ENCODE measurements at places on chromosomes 5 and 9.

DNA sequence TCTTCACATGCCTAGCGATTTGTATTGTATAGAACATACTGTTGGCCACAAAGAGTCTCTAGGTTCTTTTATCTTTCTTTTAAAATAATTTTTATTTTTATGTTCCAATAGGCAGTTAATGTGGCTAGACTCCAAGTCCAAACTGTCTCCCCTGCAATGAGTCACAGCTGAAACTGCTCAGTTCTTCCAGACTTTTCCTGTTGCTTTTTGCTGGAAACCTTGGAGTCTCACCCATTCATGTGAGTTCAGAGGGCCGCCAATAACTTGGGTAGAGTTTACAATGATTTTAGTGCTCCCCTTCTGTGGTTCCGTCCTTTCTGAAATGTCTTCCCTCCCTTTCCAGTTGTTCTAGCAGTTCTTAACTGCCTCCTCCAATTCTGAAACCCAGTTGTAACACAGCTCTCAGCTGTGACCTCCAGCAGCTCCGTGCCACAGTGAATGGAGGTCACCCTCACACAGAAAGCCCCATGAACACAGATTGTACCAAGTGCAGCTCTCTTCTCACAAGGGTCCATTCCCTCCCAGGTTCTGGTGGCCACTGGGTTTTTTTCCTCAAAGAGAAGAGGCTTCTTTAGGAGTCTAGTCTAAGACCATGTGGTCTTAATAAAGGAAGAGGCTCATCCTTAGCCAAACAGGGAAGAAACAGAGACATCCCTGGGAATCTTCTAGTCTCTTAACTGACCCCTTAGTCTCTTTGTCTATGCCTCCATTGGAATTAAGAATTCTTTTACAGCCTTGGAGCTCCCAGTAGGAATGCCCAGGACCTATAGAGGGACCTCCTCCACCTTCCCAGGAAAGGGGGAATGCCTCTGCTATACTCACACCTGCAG is 198.5 kb downstream of the SPOCK1 start:
- no peak for DNase-seq

DNA sequence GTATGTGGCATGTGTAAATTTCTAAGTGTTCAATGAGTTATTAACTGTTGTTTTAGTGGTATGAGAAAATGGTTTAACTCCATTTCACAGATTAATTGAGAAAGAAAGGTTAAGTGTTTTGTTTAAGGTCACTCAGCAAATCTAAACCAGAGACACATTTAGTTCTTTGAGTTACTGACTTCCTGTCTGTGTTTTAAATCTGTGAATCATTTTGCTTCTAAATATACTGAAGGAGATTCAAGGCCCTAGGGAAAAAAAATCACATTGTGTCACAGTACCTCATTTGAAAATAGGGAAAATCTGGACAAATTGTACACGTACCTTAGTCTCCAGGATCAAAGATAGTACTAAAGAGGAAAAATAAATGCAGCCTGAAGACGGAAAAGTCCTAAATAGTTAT is 368.2 kb downstream of the TMEM161B start:
- no peak for DNase-seq

GRCh38 chr5:172493002-172493401 is 38.7 kb upstream of the SH3PXD2B start:
- no peak for DNase-seq

DNA sequence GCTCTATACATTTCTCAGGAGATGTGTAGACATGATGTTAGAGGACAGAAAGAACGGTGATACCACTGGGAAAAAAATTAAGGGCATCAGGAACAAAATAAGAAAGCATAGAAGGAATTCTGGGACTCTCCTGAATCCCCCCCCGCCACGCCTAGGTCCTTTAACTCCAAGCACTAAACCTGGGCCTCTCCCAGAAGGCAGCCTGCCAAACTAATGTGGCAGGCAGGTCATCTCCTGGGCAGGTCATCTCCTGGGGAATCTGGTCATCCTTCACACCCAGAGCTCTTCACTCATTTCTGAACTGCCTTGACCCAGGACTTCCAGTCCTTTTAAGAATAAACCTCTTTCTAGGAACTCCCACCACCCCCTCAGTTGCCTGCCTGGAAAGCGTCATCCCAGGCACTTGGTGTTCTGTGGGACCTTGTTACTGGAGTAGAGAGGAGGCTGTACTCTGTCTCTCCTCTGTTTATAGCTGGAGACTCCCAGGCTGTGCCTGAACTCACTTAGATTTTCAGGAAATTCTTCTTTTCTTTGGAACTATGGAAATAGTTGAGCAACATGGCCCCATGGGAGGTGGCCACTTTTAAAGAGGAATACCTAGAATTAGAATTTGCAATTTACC is 24.1 kb downstream of the PSAT1 start:
- DNase-seq = no peak

GRCh38 chr5:128304088-128304487 is 220.5 kb downstream of the SLC12A2 start:
- DNase-seq = no peak

GRCh38 chr5:55919625-55920024 is 68.5 kb downstream of the IL31RA start:
- no peak for DNase-seq

GRCh38 chr9:94145640-94146039 is 61.4 kb downstream of the PTPDC1 start:
- no peak for DNase-seq

DNA sequence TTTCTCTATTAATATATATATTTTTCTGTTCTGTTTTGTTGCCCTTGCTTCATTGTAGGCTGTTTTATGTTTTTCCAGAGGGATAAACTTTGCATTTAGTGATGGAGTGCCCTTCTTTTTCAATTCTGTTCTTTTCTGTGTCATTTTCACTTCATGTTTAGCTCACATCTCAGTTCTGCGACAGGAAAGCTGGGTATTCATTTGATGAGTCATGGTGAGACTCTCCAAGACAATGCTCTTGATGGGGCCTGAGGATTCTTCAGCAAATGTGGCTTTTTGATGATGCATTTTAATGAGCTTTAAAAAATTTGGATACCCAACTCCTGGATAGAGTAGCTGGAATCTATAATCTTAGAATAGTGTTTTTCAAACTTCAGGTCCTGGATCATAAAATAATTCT is 56.5 kb upstream of the SPATA31D4 start:
- no peak for DNase-seq

- DNase-seq = no peak
Measured at GRCh38 chr5:14829396-14829795, 42.2 kb downstream of the ANKH start.

GRCh38 chr5:150184990-150185912 is 4.6 kb upstream of the SLC6A7 start:
- no peak for DNase-seq

DNA sequence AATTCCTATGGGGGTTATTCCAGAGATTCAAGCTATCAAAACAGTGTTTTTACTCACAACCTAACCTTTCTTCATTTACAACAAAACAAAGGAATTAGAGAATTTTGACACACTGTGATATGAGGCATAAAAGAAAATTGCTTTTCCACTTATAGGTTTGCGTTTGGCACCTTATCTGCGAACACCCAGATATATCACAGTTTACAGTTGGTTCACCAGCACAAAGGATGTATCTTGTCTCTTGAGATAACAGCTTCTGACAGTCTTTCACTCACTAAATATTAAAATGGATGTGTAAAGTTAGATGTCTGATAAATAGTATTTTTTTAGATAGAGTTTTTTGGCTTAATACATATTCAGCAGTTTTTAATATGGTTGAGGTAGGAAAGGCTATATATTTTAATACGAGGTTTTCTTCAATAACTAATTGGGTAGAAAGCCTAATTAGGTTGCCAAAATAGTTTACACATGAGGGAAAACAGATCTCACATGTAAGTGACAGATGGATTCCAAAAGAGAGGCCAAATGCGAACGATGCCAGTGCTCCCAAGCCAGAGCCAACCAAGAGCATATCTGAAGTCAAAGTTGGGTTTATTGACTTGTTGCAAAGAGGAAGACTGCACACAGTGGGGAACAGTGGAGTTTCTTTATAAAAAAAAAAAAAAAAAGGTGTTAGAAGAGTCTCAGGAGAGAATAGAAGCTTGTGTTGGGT is 1495.2 kb downstream of the MAT2B start:
- DNase-seq = no peak

- DNase-seq = no peak
Measured at GRCh38 chr5:77024490-77024889, 5.7 kb upstream of the AGGF1 start.

GRCh38 chr5:116035123-116035522 is 2.9 kb downstream of the ARL14EPL start:
- no peak for DNase-seq

DNA sequence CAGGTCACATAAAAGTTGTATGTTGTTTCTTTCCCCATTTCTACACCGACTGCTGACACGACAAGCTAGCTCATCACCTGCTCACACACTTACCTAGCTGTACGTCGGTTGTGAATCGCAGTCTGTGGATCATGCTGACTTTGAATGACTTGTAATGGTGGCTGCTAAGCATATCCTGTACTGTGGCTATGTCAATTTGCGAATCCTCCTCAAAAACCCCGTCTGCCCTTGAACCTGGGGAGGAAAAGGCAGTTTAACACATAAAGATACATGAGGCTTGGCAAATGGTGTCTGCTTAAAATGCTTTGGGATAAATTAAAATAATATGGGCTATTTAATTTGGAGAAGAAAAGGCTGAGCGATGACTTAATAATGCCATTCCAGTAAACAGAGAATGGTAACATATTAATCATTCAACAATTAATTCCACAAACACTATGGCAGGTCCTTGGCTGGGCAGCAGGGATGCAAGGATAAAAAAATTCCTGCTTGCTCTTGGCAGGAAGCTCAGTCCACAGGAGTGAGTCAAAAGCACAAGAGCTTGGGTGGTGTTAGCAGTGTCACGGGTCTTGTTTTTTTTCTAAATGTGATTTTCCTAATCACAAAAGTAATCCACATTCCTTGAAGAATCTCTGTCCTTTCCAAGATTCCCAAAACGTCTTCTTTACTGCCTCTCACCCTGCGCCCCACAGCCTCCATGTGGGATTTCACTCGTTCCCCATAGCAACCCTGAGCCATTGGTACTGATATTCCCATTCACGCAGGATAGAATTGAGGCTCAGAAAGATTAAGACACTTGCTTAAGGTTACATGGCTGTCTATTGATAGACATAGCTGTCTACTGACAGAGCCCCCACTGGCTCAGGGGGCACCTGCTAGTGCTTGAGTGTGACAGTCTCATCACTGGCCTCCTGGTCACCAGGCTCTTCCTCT is 222.4 kb downstream of the MAPKAP1 start:
- no peak for DNase-seq

- no peak for DNase-seq
Measured at GRCh38 chr9:81874250-81874649, 54.0 kb upstream of the SPATA31D4 start.

DNA sequence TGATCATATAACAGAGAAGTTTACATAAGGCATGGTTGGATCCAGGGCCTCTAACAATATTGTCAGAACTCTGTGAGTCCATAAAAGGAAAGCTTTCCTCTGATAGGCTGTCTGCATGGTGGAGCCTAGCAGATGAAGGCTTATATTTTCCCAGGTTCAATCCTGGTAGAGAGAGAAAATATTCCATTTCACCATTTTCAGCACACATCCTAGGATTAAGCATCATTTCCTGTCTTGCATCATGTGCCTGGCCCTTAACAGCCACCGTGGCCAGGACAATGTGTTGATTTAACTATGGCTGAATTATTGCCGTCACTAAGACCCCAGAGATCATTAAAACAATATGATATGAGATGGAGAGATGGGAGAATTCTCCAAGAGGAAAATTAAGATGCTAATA is 90.9 kb upstream of the GRIA1 start:
- no peak for DNase-seq

DNA sequence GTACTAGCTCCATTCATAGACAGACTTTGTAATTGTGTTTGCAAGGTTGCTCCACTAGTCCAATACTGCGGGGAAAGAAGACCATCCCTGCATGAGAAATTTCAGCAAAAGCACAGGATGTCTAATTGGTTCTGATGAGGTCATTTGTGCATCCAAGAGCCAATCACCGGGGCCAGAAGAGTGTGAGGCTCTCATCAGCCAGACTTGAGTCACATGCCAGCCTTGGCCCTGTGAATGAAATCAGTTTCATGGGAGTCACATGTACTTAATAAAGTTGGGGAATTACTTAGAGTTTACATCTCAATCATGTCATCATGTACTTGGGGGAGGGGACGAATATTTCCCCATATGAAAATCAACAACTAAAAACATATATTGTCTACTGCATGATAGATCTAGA is 1236.0 kb downstream of the MAT2B start:
- no peak for DNase-seq

GRCh38 chr5:131532031-131532640 is 102.9 kb downstream of the RAPGEF6 start:
- DNase-seq = no peak

DNA sequence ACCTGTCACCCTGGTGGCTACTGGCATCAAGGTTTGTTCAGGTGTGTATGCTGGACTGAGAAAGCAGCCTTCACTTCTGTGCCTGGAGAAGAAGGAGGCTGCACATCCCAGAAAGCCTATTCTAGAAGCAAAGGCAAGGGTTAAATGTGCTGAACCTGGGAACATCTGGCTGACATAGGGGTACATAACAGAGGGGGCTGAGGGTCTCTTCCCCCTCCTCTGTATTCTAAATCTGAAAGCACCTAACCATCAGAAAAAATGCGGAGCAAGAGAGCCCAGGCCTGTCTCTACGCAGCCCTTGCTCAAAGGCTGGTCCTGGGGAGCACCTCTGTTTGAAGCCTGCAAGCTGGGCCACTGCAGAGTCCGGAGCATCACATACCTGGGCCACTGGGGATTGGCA is 53.2 kb upstream of the FSTL4 start:
- no peak for DNase-seq

GRCh38 chr5:37721447-37721871 is 118.4 kb downstream of the GDNF start:
- no peak for DNase-seq

- DNase-seq = no peak
Measured at GRCh38 chr5:160274483-160274931, 37.9 kb downstream of the CCNJL start.

GRCh38 chr9:16102154-16102553 is 549.3 kb downstream of the CCDC171 start:
- DNase-seq = no peak

DNA sequence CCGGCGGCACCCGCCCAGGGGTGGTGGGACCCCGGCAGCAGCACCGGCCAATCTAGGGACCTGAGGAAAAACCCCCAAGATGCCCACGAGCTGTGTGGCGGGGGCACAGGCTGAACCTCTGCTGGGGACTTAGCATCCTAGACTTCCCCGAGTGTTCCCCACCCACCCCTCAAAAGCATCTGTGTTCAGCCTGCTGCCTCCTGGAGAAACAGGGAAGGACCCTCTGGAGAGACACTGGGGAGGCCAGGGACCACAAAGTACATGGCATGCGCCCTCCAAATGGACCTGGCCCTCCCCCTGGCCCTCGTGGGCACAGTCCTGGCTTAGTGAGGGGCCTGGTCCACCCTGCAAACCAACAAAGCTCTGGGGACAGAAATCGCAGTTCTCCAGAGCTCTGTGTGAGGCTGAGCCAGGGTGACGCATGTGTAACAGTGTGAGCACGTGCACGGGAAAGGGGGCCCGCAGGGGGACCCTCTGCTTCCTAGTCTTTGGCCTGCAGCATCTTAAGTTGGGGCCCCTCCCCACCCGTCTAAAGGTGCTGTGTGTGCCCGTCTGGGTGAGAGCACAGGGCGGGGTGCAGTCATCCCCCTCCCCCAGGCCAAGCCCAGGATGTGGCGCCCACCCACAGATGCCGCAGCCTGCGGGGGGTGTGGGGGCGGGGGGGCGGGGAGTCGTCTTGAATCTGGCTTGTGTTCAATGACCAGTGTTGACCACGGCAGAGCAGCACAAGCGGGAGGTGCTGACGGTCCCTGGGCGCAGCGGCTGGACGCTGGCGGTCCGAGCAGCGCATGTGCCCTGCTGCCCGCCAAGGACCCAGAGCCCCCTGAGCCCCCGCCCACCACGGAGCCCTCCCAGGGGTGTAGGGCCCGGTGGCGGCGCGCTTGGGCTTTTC is 672 bp upstream of the KCNT1 start:
- DNase-seq = no peak

All from mesothelial cell of epicardium (in vitro differentiated cells).